ENCODE measurements at places on chromosomes 3 and 15.

DNA sequence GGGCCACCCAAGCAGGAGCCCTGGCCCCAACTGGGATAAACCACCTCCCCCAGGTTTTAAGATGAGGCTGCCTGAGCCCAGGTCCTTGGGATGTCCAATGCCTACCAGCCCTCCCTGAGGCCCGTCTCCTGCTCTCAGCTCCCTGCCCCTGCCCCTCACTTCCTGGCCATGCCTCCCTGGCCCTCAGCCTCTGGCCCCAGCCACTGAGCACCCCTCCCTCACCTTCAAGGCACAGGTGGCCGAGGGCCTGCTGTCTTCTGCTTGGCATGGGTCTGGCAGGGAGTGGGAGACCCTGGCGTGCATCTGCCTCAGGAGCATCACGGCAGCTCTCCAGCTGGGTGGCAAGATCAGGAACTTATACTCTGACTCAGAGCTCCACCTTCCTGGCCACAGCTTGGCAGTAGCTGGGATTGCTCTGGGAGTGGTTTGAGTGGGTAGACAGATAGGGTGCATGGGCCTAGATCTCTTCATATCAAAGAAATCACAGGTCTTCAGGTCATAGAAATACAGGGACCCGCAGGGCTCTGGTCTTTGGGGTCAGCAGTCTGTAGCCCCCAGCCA is at the start of gene PLA2G4E:
Gene PLA2G4E, minus strand, starts transcription at position 330 of the 561 bp plus-strand sequence. Its CDS starts 12 bp downstream, at position 318.
- DNase-seq, result no peak

- no peak for DNase-seq
Observed at GRCh38 chr15:77859491-77860060, 217.9 kb downstream of the TBC1D2B start.

DNA sequence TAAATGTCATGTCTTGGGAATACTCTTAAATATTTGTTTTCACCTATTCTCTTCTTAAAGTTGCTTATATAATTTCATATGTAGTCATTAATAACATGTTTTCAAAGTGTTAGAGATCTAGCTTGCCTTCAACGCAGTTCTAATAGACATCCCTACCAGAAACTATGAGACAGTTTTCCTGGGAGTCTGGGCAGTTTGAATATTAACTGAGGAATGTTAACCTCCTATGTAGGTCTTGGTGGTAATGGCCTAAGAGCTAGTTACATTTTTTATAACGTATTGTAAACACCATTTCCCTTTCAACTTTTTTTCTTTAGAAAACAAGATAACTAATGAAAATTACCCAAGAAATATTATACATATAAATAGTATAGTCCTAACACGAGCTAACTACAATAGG is 328.2 kb downstream of the TIGIT start:
- no peak for DNase-seq

GRCh38 chr15:100330221-100330620 is 11.6 kb downstream of the ADAMTS17 start:
- no peak for DNase-seq

GRCh38 chr3:163561151-163561550 is 1517.1 kb downstream of the SI start:
- DNase-seq, result no peak

- no peak for DNase-seq
Observed at GRCh38 chr3:87173071-87173470, 54.0 kb upstream of the CHMP2B start.
